C1 segment of cervical spinal cord (tissue), 14 donors: ENCODE measurements at places on chromosomes 1 and 21.

- DNase-seq = no peak
These were observed 62.3 kb downstream of the RUNX1 start for GRCh38 chr21:34986561-34987500.

DNA sequence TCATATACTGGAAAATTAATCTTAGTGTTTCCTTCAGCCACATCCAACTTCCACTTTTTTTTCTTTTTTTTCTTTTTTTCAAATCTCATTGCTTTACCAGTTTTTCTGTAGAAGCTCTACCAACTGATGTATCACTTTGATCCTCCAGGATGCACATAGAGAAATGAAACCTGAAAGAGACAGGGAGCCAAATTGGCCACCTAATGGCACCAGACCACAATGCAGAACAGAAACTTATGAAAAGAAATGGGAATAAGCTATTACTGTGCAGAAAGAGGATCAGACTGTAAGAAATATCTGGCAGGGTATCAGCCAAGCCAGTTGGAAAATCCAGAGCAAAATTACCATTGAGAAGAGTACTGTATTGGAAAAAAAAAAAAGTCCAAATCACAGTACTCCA lies 1514.2 kb downstream of the MRPL39 start:
- no peak for DNase-seq

DNA sequence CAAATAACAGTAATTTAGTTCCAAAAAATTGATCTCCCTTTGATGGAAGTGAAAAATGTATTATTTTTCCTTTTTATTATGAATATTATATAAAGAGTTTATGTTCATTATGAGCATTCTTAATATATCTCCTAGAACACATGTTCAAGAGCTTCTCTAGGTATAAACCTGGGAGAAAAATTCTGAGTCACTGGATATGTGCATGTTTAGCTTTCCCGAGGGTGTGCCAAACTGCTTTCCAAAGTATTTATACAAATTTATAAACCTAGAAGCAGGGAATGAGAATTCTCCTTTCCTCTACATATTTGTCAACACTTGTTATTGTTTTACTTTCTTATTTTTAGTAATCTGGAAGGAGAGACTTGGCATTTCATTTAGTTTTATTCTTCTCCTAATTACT lies 25.0 kb downstream of the XCL2 start:
- DNase-seq = no peak

DNA sequence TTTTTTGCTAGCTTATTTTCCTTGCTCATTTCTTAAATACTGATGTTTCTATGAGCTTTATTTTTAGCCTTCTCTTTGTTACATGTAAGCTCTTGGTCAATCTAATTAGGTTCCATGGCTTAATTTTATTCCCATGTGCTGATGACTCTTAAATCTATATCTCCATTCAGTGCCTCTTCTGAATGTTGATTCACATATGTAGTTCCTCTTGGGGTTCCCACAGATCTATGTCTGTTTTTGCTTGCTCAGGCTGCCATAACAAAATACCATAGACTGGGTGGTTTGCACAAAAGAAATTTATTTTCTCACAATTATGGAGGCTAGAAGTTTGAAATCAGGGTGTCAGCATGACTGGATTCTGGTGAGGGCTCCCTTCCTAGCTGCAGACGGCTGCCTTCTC lies 58.3 kb upstream of the PLA2G4A start:
- DNase-seq = no peak

GRCh38 chr1:229264487-229264886 lies 6.4 kb upstream of the RAB4A start:
- DNase-seq = no peak
